ENCODE measurements at places on chromosomes 7 and 10. TPM values are rescaled to one million over a fixed set of nuclear protein-coding genes. Genes with fewer than 3 reads are reported as not detected.

GRCh38 chr7:29988424-29989256, 961 bp downstream of the SCRN1 start:
- peak; percentile 66 for DNase-seq

DNA sequence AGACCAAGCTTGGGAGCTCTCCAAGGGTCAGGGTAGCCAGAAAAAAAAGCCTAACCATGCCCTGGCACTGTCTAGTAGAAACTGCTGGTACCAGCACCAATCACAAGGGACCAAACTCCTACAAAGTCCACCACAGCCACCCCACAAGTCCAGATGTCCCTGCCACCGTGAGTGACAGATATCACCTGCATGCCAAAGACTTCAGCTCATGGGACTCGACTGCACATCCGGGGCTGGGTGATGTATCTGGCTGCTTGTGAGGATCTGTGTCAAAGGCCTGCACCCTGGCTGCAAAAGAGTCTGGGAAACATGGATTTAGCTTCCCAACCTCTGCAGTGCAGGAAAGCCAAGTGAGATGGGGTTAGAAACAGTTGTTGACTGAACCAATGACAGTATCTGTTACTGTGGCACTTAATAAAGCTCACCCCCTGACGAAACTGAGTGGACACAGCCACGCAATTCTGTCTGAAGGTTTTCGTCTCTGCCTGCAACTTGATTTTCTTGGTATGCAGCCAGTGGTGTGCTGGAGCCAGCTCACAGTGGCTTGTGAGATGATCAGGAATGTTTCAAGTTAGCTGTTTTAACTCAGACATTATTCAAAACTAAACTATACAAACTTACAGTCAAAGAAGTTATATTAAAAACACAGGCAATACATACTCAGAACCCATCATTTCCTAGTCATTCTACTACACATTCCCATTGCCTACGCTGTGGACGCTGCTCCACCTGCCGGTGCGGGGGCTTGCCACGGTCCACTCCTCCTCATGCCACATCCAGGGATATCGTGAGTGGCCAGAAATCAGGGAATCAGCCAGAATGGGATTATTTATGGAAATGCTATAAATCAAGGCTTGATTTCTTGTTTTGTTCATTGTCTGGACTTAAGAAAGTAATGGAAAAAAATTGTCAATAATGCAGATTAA, 9.2 kb downstream of the ZNF488 start:
- no peak for DNase-seq

DNA sequence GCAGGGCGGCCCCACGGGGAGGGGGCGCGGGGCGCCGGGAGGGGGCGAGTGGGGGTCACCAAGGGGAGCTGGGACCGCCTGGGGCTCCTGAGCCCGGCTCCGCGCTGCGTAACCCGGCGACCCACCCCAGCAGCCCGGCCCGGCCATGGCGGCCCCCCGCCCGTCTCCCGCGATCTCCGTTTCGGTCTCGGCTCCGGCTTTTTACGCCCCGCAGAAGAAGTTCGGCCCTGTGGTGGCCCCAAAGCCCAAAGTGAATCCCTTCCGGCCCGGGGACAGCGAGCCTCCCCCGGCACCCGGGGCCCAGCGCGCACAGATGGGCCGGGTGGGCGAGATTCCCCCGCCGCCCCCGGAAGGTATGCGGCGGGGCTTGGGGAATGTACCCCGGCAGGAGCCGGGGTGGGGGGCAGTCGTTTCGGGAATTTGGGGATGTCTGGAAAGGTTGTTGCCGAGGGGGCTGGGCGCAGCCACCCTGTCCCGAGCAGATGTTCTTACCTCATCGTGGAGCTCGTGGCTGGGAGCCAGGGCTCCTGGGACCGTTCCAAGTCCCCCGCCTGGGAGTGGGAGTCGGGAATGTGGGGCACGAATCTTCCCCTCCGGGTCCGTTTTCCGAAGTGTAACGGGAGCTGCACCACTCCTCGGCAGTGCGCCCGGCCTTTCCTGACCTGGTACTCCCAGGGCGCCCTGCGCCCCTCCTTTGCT, 431 bp downstream of the ZYX start:
- no peak for DNase-seq

- no peak for DNase-seq
These were observed 74.3 kb downstream of the COL26A1 start for GRCh38 chr7:101436857-101437576.

GRCh38 chr10:16904049-16904448, 86.8 kb upstream of the RSU1 start:
- DNase-seq, result no peak

DNA sequence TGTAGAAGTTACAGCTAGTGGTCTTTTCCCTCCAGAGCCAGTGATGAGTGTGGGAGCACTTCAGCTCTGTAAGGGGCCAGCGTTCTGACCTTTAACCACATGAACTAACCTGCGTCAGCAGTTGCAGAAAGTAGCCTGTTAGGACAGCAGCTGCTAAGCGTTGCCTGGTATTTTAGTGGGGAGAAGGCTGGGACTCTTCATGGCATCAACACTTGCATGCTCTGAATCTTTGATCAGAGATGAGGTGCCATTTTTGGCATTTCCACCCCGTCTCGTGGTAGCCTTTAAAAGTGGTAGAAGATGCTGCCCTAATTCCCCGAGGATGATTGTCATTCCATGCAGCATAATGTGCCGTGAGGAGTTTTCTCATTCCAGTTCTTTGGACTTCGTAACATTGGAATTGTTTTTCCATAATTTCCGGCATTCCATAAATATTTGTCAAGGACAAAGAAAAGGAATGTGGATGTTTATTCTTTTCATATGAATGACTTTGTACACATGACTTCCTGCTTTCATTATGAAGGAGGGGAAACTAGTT, 92.2 kb downstream of the AVL9 start:
- DNase-seq, result no peak

DNA sequence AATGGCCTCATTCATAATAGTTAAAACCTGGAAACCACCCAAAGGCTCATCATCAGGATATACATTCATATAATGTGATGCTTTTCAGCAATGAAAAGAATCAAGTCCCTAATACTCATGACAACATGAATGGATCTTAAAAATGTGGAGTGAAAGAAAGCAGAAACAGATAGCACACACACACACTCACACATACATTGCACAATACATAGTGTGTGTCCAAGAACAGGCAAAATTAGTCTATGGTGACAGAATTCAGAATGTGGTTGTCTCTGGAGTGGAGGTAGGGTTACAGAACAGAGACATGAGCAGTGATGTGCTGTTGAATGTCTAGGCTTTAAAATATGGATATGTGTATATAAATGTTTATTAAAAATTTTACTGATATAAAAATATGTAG, 419.9 kb upstream of the PCDH15 start:
- DNase-seq, result no peak

DNA sequence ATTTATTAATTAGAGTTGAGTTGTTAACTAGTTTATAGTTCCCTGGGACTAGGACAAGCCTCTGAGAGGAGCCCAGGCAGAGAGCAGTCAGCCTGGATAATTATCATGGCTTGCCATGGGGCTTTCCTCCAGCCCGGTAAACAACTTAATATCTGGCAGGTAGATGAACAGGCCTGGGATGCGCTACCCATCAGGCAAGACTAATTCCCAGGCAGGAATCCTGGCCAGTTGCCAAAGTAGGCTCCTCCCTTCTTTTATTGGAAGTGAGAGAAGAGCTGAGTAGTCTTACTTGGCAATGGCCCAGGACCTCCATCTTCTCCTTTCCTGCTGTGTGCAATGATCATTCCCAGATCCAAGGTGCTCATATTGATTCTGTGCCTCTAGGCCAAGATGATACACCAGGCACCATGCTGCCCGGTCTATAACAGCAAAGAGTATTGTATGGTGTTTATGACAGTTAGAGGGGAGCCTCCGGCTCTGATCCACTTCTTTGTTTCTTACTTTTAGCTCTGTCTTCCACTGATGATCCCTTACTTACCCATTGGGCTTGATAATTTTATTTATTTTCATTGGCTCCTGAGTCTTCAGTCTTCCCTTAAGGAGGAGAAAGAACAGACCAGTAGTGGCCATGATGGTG, 408.7 kb downstream of the REEP3 start:
- DNase-seq, result peak; percentile 2

GRCh38 chr10:11282156-11282555, 264.5 kb downstream of the CELF2 start:
- no peak for DNase-seq

DNA sequence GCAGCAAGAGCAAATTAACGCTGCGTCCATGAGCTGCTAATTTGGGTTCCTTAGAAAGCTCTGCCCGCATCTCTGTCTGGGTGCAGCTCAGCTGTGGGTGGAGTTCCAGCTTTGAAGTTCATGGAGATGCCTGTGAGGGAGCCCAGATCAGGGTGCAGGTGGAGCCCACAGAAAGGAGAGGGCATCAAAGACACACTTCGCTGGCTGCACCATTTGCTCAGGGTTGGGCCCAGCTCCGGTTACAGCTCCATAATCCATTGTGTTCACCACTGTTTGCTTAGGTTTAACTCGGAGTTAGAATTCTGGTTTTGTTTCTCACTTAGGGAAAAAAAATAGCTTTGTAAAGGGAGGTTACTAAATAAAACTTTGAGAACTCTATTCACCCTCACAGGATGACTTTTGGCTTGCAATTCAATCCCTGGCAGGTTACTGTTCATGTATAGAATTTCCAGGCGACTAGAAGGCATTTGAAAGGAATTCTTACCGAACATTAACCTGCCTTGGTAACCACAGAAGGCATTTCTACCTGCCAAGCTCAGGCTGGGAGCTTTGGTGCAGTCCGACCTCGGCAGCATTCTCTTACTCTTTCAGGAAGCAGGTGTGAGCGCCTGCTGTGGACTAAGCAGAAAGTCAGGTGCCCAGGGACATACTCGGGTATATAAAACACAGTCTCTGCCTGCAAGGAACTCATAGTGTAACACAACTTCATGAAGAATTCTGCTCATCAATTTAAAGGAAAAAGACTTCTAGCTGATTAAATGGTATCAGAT, 179.5 kb upstream of the RNF32 start:
- no peak for DNase-seq

DNA sequence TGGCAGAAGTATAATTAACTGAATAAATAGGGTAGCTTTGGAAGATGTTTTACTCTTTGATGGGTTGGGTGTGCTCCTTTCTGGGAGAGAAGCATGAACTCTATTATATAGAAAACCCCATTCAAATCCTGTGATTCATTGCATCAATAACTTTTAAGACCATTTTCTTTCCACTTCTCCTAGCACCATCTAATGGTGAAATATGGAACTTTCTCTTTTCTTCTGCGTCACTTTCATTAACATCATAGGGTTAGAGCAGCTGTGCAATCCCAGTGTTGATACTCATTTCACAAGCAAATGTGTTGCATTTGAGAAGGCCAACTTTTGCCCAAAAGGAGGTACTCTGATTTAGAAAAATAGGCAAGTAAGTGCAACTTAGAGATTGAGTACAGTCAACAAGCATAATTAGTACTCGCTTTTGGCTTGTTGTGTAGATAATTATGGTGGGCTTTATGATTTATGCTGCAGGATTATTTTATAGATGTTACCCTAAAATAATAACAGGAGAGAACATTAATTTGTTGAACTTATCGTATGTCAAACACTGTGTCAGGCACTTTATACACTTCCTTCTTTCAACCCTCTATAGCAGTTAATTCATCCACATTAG, 92.9 kb downstream of the CPED1 start:
- DNase-seq, result peak; percentile 74

GRCh38 chr7:19109000-19109946, 8.2 kb downstream of the TWIST1 start:
- DNase-seq, result no peak

- DNase-seq, result peak; percentile 59
These were observed 4.3 kb downstream of the HOXA10 start for GRCh38 chr7:27169658-27170425.

The SLC26A5 gene
- not detected for total RNA-seq

The ITPRID1 gene
- not detected for total RNA-seq

The UBTD1 gene
- 24.3 TPM for total RNA-seq
